Activated gamma-delta T cell (primary cell): ENCODE measurements at places on chromosomes 12 and 14.

DNA sequence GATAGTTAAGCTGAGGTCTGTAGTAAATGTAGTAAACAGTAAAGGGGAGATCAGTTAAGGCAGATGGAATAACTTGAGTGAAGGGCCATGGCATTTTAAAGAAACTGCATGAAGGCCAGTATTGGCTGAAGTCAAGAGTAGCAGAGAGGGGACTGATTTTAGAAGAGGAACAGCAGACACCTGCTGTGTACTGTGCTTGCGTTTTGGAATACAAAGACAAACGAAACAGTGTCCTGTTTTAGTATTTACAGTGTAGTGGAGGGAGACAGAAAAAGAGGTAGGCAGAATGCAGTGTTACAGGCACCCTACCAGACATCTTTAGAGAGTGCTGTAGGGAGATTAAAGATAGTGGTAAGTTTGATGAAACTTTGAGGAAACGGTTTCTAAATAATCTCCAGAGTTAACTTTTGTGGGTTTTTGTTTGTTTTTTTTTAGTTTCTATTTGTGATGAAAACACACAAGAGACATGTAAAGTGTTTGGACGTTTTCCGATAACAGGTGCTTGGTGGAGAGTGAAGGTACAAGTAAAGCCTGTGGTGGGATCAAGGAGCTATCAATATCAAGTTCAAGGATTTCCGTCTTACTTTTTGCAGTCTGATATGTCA, 2.1 kb downstream of the HELB start:
- DNase-seq: no peak

DNA sequence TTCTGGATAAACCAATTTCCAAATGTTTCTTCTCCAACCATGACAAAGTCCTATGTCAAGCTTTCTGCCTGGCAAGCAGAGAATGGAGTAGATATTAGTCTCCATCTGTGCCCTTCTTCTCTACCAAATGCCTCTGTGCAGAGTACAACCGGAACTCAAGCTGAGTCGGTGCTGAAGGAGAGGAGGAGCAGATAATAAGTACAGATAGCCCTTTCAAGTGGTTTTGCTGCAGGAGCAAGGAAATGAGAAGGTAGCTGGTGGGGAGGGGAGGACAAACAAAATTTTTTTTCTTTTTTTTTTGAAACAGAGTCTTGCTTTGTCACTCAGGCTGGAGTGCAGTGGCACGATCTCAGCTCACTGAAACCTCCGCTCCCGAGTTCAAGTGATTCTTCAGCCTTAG, 14.2 kb upstream of the HELB start:
- no peak for DNase-seq

DNA sequence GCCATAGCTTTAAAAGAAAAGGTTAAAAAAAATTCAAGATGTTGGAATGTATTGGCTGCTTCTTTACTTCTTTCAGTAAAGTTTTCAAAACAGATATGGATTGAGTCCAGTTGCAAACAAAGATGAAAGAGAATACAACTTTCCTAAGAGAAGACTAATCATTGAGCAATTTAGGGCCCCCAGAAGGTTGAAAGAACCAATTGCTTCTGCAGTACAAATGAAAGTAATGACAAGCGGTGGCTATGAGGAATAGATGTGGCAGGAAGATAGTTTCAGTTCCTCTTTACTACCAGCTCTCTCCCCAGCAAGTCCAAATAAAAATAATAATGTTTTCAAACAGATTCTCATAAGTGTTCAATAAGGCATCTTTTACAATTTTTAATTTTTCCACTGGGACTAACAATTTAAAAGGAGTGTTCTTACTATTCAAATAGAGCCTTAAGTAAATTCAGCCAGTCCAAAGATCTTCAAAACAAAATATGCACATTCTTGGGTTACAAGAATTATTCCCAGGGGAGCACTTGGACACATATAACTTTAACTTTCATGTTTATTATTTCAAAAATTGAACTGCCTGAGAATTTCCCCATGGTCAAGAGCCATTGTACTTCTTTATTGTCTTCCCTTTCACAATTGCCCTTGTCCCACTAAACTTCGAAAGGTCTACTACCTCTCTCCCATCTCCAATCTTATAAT, 62.3 kb upstream of the PPP1R12A start:
- DNase-seq: no peak

DNA sequence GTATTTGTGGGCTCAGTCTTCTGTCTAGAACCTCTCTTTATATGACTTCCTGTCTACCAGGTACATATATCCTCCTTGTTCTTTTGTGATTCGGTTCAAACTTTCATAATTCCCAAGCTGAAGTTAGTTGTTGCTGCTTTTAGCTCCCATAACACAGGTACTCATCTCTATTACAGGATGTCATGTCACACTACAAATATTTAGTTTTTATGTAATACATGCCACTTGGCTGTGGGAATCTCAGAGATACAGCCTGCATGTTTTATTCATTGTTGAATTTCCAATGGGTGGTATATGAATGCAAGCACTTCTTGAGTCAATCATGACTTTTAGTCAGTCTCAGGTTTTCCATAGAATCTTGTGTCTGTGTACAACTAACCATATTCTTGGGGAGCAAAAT, 122.7 kb downstream of the SINHCAF start:
- no peak for DNase-seq

GRCh38 chr14:34642595-34642994, 12.6 kb upstream of the SNX6 start:
- no peak for DNase-seq

DNA sequence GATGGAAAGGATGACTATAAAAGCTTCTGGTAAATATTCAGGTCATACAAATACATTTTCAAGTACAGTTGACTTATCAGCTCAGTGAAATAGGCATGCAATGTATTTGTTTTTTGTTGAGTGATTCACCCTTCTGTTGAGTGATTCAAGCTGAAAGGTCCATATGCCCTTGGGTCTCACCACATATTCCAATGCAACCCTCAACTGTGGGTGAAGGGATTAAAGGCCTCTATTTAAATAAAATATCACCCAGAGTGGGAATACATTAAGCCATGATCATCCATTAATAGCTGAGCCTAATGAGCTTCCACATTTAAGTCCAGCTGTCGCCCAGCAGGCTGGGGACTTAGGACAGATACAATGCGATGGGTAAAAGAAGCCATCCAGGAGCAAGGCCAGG, 120.2 kb downstream of the CRACR2A start:
- no peak for DNase-seq

GRCh38 chr14:52124791-52125684, 56.2 kb upstream of the NID2 start:
- no peak for DNase-seq

- no peak for DNase-seq
Observed at GRCh38 chr14:96920023-96920422, 122.8 kb downstream of the VRK1 start.

DNA sequence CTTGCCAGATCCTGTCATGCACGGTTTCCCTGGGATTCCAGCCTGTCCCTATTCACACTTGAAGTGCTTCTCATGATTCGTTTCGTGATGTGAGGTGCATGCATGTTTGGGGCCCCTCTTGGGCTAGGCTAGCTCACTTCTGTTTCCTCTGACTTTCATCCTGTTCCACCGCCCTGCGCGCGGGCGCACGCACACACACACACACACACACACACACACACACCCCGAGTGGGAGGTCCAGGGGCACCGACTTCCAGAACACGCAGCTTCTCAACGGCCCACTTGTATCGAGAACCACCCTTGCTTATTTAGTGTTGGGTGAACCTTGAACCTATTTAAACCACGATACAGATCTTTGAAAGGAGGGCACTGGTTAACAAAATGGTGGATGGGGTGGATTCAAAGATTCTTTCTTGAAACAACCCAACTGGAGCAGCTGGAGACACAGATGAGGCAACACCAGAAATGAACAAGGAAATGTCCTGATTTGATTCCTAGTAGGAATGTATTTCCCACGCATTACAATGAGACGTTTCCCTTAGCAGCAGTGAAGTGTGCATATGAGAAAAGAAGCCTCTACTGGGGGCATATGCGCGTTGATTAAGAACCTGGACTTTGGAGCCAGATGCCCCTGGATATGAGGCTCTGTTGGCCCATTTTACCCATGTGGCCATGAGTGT, 16.3 kb downstream of the ELK3 start:
- DNase-seq: no peak

DNA sequence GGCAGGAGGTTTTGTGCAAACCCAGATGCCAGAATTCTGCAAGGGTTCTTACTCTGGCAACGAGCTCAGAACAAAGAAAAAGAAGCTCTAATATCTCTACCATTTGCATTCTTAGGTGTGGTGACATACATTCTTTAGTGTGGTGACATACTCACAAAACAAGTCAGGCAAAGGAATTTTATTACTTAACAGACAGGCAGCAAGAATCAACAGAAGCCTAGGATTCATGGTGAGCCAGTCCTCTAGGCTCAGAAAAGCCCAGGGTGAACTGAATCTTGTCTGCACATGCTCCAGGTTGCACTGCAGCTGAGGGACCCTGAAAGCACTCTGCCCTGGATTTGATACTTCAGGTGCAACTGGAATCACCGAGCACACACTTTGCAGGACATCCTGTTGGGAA, 122.4 kb upstream of the PTPRQ start:
- DNase-seq: no peak

DNA sequence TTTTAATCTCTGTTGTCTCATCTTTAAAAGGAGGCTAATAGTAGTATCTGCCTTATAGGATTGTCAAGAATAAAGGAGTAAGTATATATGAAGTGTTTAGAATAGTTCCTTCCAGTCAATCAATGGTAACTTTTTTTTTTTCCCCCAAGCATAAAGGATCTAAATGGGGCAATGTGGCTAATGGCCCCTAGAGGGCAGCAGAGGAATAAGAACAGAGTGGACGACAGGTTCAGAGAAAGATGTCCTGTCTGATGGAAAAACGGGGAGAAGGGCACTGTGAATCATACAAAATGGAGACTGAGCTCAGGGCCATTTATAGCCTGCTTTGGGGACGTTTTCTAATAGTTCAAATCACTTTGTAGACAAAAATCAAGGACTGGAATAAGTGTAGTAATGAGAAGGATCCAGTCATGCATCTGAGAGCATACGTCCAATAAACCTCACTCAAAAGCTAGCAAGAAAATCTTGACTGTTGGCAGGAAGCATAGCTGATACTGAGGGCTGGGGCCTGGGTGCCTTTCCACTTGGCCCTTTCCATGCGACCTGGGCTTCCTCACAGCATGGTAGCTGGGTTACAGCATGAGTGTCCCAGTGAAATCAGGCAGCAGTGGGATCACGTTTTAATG, 51.3 kb downstream of the IFNG-AS1 start:
- DNase-seq: no peak

GRCh38 chr12:84572196-84572595, 340.4 kb downstream of the SLC6A15 start:
- DNase-seq: no peak

GRCh38 chr12:76346236-76346635, 2.0 kb downstream of the BBS10 start:
- DNase-seq: no peak

GRCh38 chr12:122123051-122123760, 44.6 kb downstream of the MLXIP start:
- no peak for DNase-seq

DNA sequence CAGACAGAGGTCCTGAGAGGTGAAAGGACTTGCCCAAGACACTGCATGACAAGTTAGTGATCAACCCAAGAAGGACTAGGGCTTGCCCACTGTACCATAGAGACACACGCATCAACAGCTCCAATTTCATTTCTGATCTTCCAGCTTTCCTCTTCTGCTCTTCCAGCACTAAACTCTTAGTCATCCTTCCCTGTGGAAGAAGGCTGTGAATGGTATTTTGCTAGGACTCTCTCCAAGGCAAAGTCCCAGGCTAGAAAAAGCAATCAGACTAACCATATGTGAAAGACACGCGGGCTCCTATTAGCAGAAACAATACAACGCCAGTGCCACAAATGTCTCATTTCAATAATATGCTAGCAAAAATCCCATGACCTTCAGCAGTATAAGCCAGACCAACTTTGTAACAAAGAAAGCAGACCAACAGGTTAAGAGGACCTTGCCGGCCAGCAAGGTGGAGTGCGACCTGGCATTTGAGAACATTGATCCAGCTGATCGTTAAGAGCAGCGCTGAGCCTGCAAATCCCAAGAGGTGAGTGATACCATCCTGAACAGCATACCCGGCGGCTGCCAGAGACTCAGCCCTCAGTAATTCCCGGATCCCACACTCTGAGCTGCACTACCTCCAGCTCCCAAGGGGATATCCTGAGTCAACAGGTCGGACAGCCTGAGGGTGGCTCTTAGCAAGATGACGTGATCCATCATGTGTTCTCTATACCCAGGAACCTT, 132.5 kb downstream of the FOXN3 start:
- DNase-seq: no peak

DNA sequence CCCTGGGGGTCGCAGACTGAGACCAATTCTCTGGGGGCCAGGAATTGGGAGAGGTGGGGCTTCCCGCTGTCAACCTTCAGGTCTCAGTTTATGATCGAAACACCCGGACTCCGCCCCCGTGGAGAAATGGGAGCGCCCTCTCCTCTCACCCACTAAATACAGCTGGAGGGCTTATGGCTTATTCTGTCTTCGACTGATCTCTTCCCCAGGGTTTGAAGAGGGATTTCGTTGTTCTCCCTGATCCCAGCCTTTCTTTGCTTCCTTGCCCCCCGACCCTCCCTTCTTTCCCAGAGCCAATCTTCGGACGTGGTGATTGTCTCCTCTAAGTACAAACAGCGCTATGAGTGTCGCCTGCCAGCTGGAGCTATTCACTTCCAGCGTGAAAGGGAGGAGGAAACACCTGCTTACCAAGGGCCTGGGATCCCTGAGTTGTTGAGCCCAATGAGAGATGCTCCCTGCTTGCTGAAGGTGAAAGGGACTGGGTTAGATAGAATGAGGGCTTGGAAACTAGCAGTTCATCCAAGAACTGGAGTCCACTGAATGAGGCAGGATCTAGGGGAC, 607 bp downstream of the OS9 start:
- DNase-seq: no peak

DNA sequence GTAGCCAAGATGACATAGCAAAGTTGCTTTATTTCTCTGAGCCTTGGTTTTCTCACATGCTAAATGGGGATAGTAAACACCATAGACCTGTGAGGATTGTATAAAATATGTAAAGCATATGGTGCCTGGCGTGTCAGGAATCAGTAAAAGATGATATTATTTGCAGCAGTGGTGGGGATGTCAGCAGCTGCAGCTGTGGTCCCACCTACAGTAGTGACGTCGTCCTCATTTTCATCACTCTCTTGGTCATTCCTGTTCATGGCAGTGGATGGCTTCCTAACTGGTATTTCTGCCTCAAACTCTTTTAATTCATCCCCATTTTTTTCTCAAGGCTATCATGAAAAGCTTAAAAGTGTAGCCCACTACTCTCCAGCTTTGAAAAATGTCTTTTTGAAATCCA, 12.1 kb downstream of the BMAL2 start:
- DNase-seq: no peak

DNA sequence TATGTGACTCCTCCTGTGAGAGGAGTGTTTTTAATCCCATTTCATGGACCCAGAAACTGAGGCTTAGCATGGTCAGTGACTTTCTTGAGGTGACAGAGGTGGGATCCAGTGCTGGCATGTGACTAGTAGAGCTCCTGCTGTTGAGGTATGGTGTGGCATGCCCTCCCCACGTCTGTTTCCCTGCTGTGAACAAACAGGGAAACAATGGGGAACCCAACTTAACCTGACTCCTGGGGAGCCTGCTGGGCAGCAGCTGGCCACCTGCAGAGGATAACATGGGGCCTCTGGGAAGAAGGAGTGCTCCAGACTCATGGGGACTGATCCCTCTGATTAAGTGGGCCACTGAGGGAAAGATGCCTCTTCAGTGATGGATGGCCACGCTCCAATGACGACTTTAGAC, 114.0 kb downstream of the BEGAIN start:
- no peak for DNase-seq
